NCI-H187 treated with DMSO at 0.1 percent for 48 hours (cell line): ENCODE measurements at places on chromosomes 2 and 18.
A peak's percentile ranks its signal among the peaks of the same experiment; 100 is the strongest.

DNA sequence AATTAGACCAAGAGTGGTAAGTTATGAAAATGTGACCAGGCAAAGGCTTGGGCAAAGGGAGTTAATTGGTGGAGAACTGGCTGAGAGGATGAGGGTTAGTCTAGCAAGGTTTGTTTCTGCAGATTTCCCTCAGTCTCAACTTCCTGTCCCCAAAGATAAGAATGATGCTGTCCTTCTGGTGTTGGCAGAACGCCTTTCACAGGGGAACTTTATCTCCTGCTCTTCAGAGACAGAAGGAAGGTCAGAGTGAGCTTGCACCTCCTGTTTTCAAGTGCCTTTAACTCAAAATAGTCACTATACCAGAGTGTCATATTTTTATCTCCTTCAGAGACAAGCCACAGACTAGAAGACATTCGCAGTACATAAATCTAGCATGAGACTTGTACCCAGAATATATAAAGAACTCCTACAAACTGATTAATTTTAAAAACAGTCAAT lies 95.7 kb downstream of the TEX51 start:
- no peak for DNase-seq

GRCh38 chr2:137677466-137677865 lies 286.8 kb upstream of the HNMT start:
- DNase-seq: no peak

- DNase-seq: no peak
Measured at GRCh38 chr2:70385966-70386595, 84.2 kb upstream of the FAM136A start.

DNA sequence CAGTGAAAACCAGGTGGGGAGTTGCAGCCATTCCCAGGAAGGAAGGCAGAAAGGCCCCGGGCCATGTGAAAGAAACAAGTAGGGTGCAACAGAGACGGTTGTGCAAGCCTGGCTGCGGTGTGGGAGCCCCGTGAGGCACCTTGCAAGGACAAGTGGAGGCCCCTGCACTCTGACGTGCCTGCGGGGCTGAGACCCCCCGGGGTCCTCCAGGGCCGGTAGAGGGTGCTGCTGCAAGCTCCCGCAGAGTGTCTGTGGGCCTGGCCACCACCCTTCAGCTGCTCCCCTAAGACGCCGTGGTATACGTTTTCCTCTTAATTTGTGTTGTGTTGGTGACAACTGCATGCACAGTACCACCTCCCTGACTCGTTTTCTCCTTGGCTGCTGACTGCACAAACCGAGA lies 27.4 kb upstream of the MC5R start:
- DNase-seq: no peak

DNA sequence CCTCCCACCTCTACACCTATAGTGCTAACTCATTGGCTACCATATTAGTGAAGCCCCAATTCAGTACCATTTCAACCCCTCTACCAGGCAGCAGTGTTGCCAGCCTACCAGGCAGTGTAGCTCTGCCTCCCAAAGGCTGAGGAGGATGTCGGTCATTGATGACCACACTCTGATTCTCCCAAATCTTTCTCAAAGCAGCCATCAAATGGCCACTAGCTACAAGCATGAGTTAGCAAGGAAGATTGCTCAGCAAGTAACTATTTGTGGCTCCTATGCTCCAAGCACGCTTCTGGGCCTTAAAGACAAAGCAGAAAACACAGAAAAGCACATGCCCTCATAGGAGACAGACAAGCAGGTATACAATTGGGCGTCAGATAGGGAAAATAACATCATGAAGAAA lies 42.7 kb upstream of the AFF3 start:
- DNase-seq: no peak

DNA sequence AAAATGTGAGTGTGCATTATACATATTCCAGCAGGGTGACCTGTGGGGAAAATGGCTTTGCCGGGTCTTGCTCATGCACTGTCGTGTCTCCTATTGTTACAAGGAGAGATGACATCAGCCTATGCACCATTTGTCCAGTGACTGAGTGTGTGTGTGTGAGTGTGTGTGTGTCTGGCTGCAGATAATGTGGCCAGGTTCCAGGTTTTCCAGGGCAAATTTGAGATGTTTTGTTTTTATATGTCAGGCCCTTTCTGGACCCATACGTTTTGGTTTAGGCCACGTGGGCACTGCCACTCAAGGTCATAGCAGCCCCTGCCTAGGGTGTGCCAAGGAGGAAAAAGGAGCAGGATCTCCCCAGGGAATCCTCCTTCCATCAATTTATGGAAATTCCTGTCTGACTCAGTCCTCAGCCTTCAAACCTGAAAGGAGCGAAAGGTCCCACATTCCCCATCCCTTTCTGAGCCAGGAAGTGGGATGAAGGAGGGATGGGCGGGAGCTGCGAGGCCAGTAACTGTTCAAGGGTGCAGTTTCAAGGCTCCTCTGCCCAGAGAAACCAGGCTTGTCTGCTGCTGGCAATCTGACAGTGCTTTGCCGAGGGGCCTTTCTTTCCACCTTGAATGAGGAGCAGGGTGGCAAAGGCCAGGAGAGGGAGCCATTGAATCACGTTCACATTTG lies 93.0 kb upstream of the SMAD2 start:
- peak; percentile 26 for DNase-seq

- DNase-seq: no peak
Measured at GRCh38 chr2:81523344-81523743, 1218.8 kb upstream of the LRRTM1 start.

GRCh38 chr2:232422051-232422450 lies 15.4 kb downstream of the ALPG start:
- DNase-seq: no peak

DNA sequence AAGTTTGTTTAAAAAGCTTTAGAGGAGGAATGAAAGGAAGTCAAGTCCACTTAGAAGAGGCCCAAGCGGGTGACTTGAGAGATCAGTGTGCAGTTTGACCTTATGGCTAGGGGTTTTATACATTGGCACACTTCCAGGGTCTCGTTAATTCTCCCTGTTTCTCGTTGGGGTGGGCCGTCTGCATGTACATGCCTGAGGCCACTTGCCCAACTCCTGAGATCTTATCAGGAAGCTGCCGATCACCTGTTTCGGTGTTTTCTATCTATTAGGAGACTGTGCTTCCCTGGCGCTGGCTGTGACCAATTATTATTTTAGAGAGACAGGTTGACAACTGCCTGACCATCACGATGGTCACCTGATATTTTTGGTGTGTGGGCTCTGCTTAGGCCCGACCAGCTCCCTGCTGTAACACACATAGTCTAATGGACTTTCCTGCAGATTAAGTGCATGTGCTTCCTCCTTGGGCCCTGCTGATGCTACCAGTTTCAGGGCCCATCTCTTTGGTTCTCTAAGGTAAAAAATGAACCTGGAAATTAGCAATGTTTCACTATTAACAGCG lies 31.0 kb upstream of the MSH6 start:
- DNase-seq: no peak

DNA sequence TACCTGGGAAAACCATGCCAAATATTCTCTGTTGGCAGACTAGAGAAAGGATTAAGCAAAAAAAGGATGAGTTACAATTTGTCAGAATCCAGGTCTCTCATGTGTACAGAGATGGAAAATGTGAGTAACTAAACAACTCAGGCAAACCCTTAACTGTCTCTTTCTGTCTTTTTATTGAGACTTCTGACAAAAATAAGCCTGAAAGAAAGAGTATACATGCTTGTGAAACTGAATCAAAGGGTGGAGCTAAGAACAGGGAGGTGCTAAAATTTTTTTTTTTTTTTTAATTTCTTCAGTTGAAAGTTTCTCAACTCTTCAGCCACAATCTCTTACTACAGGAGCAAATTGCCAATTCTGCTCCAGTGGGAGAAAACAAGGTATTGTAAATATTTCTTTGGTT lies at the start of gene SERPINB10:
SERPINB10 (plus strand) TSS at position 295 of the 400 bp plus-strand sequence. CDS start 7,553 bp downstream, outside the sequence.
- DNase-seq: no peak

DNA sequence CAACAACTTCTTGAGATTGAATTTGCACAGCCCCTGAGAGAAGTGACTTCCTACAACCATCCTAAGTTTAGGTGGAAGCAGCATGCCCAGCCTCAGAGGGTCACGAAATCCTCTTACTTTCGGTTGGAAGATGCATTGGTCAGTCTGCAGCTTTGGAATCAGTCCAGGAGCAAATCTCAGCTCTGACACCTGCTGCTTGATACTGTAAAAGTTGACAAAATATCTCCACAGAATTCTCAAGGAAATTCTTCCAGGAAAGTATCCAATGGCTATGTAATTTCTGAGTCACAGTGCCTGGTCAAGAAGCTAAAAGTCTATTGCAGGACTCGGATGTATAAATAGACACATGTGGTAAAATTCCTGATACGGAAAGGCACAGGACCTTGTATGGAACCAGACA lies 414.5 kb upstream of the GYPC start:
- DNase-seq: no peak

- no peak for DNase-seq
Measured at GRCh38 chr2:240628507-240628807, 3.2 kb downstream of the GPR35 start.

GRCh38 chr2:183035298-183035953 lies 2.8 kb downstream of the NCKAP1 start:
- DNase-seq: no peak

DNA sequence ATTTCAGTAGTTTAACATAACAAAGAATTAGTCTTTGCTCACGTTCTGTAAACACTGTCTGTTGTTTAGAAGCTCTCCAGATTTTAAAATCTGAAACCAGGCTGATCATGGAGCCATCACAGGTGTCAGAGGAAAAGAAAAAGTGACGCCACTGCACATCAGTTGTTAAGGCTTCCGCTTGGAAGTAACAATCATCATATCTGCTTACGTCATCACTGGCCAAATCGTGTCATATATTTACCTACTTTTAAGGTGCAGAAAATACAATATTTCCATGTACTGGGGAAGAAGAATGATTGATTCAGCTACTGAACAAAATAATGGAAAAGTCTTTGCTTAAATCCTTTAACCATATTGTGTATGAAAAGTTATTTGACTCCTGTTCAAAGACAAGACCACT lies 382.6 kb upstream of the MC4R start:
- DNase-seq: no peak

DNA sequence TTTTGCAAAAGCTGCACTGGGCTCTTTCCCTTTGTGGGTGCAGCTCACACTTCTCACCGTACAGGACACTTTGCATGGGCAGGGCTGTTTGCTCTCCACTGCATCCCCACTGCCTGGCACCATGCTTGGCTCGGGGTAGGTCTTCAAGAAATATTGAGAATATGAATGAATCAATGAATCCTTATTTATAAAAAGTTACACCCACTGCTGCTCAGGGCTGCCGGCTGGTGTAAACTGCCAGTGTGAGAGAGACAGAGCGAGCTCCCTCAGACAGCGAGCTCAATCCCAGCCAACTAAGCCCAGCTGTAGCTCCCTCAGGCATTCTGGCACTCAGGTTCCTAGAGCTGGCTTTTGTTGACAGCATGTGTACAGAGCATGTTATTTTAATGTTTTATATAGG lies 3.4 kb downstream of the TMEM185B start:
- no peak for DNase-seq

DNA sequence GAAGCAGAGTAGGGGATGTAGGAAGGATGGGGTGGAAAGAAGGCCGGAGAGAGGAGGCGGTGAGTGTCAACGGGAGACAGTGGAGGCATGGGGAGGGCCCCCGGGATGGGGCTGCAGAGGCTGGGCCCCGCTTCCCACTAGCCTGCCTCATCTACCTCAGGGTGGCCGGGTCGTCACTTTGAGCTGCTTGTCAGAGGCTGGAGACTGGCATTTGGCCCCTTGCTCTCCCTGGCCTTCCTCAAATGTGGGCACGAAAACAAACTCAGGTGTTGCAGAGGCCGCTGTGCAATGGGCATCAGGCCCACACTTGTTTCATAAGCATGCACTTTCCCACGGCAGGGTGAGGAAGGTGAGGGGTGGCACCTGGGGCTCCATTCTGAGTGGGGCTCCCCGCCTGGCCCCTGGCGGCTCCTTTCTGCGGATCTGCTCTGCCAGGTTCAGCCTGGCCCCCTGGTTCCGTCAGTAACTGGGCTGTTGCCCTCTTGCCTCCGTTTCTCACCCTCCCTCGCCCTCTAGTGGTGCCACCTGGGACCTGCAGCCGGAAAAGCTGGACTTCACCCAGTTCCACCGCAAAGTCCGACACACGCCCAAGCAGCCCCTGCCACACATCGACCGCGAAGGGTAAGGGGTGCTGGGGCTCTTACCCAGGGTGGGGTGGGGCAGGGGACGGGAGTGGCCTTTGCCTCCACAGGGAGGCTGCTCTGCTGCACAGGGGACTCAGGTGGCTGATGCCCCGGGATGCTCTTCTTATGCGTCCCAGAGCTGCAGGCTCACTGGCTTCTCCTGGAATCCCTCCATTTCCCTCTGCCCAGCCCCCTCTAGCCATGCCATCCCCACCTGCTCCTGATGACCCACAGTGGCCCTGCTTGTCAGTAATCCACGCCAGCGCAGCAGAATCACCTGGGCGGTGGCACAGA lies 125.4 kb downstream of the CTIF start:
- DNase-seq: no peak

GRCh38 chr2:151777487-151777886 lies 43.2 kb upstream of the NEB start:
- DNase-seq: no peak

GRCh38 chr18:24319757-24320156 lies 77.9 kb downstream of the OSBPL1A start:
- DNase-seq: no peak

- DNase-seq: no peak
Measured at GRCh38 chr2:36493306-36493705, 104.7 kb downstream of the FEZ2 start.
